ENCODE measurements at places on chromosomes 7 and 10.

DNA sequence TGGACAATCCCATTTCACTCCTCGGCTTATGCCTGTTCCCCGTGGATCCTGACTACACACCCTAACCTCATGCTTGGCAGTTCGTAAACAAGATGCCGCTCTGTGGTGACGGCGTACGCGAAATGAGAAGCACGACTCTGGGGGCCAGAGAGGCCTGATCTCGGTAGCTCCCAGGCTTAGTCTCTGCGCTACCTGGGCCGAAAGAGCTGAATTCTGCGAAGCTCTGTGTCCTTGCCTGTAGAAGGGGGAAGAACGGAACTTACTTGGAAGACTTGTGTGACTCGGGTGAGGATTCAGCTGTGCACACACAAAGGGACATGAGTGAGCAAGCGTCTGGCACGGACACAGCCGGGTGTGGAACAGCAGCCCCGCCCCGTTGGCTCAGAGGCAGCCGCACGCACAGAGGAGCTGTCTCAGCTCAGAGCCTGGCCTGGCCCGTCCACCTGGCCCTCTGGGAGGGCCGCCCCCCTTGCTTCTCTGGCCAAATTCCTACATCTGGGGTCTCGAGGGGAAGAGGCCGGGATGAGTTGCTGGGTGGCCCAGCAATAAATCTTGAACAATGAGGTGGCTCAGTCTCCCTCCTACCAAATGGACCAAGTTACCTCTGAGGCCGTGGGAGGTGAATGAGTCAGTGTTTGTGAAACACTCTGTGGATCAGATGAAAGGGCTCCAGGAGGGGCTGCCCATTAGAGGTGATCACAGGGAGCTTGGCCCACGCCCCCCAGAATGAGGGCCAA is 83.8 kb downstream of the PDGFA start:
- DNase-seq = peak; percentile 34

DNA sequence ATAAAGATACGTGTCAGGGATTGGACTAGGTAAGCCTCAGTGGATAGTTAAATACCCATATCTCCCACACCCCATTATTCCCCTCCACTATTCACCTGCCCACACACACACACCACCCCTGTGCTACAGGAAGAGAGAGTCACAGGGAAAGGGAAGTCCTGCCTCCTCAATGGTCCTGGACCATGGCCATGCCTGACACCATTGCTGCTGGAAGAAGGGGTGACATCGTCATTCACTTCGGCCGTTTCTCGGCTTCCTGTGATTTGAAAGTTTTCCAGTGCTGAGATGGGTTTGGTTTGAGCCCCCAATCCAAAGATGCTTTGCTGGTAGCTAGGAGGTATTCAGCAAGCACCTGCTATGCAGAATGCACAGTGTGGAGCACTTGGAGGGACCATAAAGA is 18.5 kb downstream of the PRKAG2 start:
- no peak for DNase-seq

GRCh38 chr7:41659539-41659938 is 43.4 kb downstream of the INHBA start:
- DNase-seq = no peak

DNA sequence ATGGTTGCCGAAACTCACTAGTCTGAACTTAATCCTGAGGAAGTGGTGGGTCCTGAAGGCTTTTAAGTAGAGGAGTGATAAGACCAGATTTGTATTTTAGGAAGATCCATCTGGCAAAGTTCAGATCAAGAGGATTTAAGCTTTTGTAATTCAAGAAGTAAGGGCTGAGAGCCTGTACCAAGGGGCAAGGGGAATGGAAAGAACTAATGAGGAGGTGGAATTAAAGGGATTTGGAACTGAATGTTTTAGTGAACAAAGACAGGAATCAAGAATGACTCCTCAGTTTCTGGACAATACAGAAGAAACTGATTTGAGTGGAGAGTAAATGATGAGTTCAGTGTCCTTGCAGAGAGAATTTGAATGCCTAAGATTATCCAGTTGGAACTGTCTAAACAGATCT is 249.0 kb downstream of the C7orf25 start:
- no peak for DNase-seq

GRCh38 chr7:77698042-77698625 is 1.9 kb downstream of the RSBN1L start:
- no peak for DNase-seq

DNA sequence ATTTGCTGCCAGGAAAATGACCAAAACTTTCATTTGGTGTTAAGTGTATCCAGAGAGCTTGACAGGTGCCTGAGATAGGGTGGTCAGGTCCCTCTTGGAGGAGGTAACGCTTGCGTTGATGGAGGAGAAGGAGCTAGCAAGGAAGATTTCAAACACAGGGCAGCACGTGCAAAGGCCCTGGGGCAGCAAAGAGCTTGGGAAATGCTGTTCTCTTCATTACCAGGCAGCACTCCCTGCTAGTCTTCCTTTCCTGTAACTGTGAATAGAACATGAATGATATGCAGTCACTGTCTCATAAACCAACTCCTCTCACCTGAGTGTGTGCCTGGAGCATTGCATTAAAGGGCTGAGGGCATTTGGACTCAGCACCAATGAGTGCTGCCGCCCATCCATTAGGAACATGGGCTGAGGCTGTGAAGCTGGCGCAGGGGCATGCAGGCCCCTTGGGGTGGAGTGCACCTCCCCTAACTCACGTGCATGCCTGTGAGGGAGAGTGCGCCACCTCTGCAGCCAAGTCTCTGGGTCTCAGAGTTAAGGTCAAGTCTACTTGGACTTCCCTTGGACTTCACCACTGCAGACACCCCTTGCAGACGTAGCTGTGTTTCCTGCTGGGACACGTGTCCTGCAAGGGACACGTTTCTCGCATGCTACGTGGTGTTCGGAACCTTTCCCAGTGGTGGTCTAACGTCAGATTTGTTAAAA is 136.8 kb downstream of the PAXIP1 start:
- DNase-seq = no peak

DNA sequence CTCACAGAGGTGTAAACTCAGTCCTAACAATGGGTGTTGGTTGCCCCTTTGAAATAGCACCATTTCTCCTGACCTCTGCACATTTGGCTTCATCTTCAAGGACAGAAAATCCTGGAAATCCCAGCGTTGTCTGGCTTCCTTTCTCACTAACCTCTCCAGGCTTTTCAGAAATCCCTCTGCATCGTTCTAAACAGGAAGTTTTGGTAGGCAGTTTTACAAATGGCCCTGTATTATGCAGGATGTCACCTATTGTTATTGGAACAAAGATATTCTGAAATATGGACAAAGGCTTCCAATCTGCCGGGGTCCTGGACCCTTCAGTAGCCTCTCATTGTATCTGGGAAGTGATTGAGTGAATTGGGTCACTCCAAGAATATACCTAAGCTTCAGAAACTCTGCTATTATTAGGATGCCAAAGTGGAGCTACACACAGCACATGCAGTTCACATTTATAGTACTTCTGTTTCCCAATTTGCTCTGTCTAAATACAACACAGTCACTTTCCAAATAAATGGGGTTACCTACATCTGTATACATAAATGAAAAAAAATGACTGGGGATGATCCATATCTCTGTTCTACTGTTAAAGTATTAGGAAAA is 134.8 kb upstream of the KLF6 start:
- DNase-seq = no peak

DNA sequence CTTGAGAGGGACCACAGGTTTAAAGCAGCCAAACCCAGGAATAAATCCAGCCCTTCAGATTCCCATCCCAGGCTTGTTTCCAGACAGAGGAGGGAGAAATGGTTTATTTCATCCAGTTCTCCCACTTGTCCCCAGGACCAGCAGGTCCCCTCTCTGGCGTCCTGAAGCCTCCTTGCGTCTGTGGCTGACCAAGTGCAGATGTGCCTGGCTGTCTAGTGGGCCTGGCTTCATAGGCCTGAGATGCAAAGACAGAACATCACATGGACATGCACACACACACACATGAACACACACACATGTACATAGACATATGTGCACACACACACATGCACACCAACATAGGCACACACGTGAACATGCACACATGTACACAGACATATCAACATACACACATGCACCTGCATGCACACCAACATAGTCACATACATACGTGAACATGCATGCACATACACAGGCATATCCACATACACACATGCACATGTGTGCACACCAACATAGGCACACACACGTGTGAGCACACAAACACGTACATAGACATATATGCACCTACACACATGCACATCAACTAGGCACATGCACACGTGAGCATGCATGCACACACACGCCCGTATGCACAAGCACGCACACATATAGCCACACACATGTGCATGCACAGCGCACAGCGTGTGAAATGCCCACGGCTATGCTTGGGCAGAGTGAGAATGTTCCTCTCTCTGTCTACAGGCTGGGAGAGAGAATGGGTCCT is 10.7 kb downstream of the FOXL3 start:
- no peak for DNase-seq

DNA sequence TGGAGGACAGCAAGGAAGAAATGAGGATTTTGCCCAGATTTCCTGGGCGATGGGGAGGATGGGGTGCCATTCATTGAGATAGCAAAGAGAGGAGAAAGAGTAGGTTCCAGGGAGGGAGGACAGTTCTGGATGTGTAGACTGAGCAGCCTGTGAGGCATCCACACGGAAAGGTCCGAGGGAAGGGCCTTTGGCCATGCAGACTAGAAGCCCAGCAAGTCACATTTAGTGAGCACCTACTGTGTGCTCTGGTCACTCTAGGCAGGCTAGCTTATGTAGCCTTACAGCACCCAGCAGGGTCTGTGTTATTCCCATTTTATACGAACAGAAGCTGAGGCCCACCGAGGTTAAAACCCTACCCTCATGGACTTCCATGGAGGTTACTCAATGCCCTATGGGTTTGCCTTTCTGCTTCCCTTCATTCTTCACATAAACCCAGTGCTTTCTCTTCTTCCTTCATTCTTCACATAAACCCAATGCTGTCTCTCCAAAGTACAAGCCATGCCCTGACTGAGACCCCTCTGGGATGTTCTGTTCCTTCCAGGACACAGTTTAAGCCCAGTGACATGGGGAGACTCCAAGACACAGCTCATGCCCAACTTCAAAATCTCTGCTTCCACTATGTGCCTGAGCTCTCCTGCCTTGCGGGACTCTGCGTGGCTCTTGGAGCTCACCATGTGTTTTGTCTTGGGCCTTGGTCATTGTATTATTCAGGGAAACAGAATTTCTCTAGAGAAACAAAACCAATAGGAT is 13.7 kb downstream of the IL2RA start:
- DNase-seq = peak; percentile 39

GRCh38 chr10:80144067-80144695 is 11.7 kb downstream of the PLAC9 start:
- DNase-seq = peak; percentile 50

GRCh38 chr7:87231258-87231657 is 11.7 kb upstream of the TMEM243 start:
- no peak for DNase-seq

DNA sequence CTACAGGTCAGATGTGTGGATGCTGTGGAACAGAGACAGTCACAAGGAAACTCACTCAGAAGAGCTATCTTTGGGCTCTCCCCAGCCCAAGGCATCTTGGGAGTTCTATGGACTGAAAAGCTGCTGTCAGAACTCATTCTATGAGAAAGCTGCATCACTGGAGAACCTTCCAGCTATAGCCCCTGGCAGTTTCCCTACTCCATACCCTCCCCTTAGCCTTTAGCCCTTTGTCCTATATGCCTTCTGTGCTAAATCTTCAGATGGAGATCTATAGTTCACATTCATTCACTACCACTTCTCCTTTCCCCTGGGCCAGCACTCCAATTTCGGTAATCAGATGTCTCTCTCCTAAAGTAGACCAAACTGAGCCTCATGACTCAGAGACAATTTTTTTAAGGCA is 6.9 kb downstream of the WNT8B start:
- no peak for DNase-seq

GRCh38 chr7:33986451-33986850 is 81.1 kb downstream of the BMPER start:
- DNase-seq = no peak

- DNase-seq = no peak
Measured at GRCh38 chr7:85341973-85342372, 155.1 kb upstream of the SEMA3D start.

DNA sequence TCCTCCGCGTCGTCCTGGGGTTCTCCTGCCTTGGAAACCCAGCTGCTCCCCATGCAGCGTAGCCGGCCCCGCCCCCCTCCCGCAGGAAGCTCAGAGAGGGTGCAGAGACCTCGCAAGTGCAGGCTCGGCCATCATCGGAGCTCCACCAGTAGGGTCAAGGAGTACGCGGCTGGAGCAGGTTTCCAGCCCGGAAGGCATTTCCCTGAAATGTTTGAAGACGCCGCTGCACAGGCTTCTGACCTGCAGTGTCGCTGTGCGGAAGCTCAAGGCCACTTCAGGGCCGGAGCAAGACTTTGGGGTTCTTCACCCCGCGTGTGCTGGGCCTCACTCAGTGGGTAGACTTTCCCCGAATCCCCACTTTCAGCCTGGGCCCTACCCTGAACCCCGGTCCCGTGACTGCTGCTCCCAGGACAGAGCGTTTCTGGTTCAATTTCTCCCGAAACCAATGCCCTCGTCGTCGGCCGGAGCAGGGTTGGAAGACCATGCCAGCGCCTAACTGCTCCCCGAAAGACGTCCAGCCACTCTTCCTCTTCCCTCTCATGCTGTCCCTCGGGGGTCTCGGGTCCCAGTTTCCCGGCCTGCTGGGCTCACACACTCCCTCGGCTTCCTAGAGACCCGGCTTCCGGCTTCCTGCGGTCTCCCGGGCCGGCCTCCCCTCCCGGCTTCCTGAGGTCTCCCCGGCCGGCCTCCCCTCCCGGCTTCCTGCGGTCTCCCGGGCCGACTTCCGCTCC is 52.1 kb downstream of the INSIG1 start:
- no peak for DNase-seq

DNA sequence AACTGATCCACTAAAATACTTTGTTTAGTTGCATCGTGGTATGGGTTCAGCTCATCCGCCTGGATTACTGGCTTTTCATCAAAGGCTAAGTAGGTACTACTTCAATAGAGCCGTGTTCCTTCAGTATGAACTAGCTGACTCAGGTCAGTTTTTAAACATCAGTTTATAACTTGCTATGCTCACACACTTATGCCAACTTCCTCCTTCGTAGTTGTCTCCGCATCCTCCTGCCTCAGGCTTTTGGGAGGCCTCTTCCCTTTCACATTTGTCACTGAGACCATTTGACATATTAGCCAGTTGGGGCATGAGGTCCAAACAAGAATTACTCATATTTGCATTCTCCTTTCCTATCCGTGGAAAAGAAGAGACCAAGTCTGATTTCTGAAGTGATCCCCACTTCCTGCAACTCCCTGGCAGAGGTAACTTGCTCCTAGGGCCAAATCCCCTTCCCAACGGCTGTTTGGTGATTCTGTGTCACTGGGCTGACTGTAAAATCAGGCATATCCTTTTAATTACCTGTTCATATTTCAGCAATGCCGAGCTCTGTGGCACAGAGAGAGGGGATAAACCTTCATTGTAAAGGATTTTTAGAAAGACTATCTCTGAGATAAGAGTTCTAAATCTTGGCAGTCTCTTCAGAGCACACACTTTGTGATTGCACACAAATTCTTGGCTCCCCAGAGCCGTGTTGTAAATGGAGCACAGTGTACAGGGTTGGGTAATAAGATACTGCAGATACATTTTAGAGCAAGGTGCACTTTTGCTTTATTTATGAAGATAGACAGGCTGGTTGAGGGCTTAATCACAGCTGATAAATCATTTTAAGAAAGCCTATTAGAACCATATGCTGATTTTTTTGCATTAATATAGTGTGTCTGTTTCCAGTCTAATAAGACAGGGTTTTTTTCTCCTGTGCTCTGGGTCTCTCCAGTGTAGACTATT is 108.0 kb downstream of the CREB5 start:
- DNase-seq = no peak

Data from stimulated activated CD8-positive, alpha-beta memory T cell treated with anti-CD3 and anti-CD28 coated beads, Interleukin-4, amount 100 ng/mL, for 48 hours (primary cell).